ENCODE measurements at places on chromosomes 12 and 14.
A peak's percentile ranks its signal among the peaks of the same experiment; 100 is the strongest.

- no peak for DNase-seq
These were observed 69.2 kb upstream of the ARHGAP5 start for GRCh38 chr14:32007755-32008362.

DNA sequence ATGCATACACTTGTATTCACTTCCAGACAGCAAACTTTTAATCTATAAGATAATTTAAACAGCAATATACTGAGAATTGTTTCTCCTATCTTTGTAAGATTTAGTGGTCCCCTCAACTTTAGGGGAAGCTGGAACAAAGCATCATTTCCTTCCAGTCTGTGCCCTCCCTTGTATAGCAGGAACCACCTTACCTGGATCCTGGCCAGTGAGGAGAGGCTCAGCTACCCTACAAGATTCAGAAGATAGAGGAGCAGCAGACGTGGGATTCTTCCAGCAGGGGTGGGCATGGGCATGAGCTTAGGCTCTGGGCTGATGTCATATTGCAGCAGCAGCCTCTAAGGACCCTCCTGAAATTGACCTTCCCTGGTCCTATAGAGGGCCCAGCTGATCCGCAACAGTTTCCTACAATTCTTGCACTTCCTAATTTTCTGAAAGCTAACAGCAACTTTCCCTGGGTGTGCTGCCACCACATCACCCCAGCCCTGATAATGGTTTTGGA lies 21.3 kb downstream of the MOK start:
- no peak for DNase-seq

- no peak for DNase-seq
These were observed 13.9 kb downstream of the NKX2-1 start for GRCh38 chr14:36505892-36506731.

DNA sequence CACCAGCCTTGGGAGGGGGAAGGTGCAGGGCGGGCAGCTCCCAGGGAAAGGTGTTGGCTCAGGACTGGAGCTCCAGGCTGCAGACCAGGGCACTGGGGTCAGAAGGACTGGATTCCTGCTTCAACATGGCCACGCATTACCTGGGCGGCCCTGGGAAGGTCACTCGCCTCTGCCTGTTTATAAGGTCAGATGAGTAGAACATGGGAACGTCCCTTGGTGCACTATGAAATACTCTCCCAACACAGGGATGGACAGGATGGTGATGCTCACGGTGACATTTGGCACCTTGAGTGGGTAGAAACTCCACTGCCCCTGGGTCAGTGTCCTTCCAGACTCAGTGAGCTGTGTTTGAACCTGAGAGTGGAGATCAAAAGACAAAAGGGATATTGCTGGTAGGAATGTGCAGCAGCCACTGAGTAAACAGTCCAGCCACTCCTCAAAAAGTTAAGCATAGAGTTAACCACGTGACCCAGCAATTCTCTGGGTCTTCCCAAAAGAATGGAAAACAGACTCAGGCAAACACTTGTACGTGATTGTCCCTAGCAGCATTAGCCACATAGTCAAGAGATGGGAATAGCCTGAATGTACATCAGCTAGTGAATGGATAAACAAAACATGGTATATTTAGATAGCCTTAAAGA lies 9.1 kb upstream of the BDKRB2 start:
- DNase-seq = no peak

GRCh38 chr14:29712601-29713000 lies 215.0 kb downstream of the PRKD1 start:
- no peak for DNase-seq

GRCh38 chr14:71693381-71693780 lies 238.8 kb upstream of the RGS6 start:
- DNase-seq = no peak

DNA sequence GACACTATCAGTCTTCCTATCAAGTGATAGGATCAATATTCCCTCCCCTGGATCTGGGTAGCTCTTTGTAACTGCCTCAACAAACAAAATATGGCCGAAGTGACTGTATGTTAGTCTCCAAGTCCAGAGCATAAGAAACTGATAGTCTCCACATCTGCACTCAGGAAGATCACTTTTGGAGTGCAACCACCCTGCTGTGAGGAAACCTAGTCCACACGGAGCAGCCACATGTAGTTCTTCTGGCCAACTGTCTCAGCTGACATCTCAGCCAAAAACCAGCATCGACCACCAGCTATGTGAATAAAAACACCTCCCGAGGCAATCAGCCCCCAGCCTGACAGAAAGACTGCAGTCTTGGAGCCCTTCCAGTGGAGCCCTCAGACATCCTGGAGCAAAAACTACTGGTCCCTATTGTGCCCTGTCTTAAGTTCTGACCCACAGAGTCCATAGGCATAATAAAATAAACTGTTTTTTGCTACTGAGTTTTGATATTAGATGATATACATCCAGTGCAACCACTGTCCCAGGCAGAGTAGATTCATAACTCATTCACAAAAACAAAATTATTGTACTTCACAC lies 143.8 kb downstream of the MED13L start:
- DNase-seq = no peak

DNA sequence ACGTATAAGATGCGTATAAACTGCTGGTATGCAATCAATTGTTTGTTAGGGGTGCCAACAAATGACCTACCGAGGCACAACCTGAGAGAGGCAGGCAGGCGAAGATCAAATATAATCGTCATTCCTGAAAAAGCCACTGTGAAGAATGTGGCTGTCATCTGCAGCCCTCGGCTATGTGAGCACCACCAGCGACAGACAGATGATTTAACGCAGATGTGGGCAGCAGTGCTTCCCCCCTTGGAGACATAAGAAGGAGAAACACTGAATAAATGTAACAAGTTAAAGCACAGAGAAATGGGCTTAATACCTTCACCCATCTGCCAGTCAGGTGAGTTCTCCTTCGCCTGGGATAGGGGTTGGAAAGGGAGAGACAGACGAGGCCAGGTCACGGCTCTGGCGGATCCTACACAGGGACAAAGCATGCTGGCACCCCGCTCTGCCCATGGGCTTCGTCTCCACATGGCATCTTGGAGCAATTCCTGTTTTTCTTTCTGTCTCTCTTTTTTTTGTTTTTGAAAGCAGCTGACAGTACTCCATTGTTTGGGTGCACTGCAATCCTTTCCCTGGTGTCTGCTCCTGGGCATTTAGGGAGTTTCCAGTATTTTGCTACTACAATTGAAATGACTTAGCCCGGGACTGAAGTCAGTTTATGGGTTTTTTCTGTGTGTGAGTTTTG lies 28.1 kb downstream of the TNFAIP2 start:
- no peak for DNase-seq

- no peak for DNase-seq
These were observed 89.9 kb downstream of the OTOGL start for GRCh38 chr12:80189241-80189640.

DNA sequence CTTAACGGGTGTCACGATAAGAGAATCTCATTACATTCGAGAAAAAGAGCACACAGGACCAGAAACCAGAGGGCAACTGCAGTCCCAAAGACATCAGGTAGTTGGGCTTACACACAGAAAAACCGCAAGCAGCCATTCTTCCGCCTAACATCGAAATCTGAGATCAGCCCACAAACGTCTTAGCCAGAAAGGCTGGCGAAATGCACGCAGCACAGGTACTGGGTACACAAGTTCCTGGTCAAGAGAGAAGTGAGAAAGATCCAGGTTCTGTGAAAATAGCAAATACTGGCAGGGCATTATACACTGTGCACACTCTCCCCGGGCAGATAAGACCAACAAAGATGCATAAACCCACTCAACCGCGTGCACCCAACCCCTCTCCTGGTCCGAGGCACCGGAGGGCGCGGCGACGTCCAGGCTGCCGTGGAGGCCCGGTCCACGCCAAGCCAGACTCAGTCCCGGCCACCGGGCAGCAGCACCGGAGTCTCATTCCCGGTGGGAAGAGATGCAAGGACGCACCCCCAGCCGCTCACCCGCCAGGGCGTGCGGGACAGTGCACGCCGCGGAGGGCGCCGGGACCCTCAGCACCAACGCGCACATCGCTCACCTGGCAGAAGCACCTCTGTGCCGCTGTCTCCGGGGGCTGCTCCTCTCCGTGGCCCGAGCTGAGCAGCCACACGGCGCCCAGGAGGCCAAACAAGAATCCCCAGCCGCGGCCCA lies 437 bp downstream of the ERO1A start:
- DNase-seq = peak; percentile 32

DNA sequence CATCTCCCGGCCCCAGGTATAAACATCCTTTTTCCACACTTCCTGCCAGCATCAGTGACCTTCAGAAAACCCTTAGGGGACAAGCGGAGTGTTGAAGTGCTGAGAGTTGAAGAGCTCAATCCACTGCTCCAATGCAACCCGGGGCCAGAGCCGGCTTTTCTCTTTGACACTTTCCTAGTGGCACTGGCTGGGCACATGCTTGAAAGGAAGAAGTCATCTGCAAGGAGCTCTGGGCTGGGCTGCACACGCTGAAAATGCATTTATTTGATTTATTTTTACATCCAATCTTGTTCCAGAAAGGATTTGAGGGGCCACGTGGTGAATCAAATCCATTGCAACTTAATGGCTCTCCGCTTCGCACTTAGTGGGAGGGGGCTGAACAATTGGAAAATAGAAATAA lies 229.0 kb upstream of the DIO3 start:
- no peak for DNase-seq

DNA sequence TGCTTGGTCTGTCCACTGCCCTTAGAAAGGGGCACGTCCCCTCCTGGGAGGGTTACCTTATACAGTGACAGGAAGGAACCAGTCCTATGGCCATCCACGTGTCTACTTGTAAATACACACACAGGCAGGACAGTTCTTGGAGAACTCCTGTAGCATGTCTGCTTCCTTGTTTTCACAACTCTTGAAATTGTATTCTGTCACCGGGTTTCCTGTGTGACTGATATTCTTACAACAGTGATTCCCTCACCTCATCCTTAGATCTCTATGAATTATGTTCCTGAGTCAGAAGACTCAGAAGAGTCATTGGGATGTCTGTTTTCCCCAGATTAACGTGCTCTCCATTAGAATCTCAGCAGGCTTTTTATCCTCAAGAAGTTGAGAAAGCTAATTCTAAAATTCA lies 44.1 kb upstream of the DYNC1H1 start:
- DNase-seq = no peak

GRCh38 chr14:88029500-88029899 lies 24.6 kb downstream of the GPR65 start:
- DNase-seq = no peak

GRCh38 chr12:78101946-78102635 lies 271.4 kb downstream of the NAV3 start:
- no peak for DNase-seq

DNA sequence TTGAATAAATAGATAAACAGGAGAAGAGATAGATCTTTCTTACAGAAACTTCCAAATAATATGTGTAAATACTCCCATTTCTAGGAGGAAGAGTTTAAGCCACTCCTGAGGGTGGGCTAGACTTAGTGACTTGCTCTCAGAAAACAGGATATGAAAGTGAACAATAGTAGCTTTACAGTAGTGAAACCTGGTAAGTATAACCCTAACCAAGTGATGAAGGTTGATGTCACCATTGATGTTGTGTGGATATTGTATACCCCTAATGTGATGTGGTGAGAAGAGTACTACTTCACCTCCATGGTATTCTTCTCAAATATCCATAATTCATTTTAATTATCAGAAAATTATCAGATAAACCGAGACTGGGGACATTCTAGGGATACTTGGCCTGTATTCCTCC lies 20.9 kb downstream of the AKAP6 start:
- DNase-seq = no peak

DNA sequence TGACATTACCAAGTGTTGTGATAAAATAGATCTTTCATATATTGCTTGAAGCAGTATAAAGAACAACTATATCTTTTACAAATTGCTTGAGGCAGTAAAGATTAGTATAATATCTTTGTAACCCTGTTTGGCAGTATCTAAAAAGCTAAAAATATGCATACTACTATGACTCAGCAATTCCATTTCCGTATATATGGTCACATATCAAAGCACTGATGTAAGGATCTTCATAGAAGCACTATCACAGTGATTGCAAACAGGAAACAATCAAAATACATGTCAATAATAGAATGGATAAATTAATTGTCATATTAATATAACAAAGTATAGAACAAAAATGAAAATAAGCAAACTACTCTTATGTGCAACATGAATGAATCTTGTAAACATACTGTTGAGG lies 158.4 kb upstream of the IGF1 start:
- DNase-seq = no peak

- DNase-seq = no peak
These were observed 46.7 kb downstream of the MSRB3 start for GRCh38 chr12:65325183-65325582.

DNA sequence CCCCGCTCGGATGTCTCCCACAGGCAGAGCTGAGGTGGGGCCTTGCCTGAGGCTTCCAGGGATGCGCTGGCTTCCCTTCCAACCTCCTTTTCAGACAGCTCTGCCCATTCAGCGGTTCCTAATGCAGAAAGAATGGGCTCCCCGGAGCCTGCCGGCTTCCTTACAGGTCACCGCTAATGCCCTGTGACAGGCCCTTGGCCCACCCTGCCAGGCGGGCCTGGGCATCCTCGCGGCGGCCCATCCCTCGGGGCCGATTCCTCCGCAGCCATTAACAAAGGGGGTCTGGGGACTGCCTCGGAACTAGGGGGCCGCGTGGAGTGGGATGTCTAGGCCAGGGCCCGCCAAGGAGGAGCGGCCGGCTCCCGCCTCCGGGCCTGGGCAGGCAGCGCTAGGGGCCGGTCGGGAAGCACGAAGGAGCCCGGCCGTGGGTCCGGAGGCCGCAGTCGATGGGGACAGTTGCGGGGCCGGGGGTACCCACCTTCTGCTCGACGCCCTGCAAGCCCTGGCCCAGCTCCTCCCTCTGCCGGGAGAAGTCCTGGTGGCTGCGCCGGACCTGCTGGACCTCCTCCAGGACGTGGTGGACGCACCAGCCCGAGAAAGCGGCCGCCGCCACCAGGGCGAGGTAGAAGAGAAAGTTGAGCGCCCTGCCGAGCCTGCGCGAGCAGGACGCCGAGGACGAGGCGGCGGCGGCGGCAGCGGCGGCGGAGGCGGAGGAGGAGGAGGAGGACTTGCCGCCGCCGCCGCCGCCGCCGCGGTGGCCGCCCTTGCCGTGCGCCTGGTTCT lies 738 bp downstream of the CKAP4 start:
- DNase-seq = no peak

DNA sequence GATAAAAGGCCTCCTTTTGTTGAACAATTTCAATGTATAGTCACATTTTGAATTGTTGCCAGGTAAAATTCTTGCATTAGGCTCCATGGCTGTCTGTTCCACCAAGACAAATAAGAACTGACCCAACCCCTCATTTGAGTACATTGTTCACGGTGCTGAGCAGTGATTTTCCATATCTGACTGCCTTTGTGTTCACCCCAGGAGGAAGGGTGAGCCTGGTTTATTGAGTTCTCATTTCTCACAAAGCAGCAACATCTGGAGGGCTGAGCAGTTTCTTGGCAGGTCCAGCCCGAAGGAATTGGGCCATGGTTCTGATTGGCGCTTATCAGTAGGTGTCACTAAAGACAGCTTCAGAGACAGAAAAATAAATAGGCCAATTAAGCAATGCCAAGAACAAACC lies 149.1 kb downstream of the BMP4 start:
- no peak for DNase-seq

DNA sequence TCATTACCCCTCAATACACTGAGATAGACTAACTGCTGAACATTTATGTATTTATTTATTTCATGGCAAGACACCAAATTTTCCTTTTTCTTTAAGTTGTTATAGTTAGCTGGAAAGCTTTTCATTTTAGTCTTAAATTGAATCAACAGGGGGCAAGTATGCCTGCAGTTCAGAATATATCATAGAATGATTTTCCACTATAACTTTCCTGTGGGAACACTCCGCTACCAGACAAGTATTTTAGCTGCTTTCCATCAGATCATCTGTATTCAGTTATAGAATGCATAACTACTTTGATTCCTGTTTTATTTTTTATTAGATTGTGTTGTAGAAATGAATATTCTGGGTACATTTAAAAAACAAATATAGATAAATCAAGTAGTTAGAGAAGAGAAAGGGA lies 102.0 kb downstream of the SLC6A15 start:
- no peak for DNase-seq

GRCh38 chr12:54723379-54724256 lies 75.5 kb upstream of the DCD start:
- peak; percentile 2 for DNase-seq

All from activated CD4-positive, CD25-positive, alpha-beta regulatory T cell treated with anti-CD3 and anti-CD28 coated beads, Interleukin-2, amount 50 U/mL, for 16 hours (primary cell).